ENCODE measurements at places on chromosomes 5 and 9.
A peak's percentile ranks its signal among the peaks of the same experiment; 100 is the strongest.

DNA sequence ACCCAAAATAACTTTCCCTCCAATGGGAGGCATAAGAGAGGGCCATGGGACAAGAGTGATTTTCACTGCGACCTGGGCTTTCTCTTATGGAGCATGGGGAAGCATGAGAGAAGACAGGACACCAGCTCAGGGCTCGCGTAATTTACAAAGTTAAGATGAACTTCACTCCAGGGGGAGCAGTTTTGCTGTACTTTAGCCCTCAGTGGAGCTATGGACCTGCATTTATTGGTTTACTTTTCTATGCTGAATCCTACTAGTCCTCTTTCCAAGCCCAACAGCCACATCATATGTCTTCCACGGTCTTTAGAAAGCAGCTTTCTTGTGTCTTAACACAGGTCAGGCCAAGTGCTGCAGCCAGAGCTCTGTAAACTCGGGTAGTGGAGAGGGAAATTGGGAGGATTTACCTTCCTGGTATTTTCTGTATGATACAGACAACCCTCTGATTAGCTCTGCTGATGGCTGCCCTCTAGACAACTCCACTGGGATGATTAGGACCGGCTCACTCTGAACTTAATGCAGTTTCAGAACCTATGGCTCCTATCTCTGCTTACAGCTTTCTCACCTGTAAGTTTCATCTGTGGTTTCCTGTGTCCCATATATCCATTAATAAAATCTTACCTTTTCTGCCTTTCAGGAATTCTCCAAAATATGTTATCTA is 581.0 kb upstream of the RORB start:
- peak; percentile 4 for DNase-seq

DNA sequence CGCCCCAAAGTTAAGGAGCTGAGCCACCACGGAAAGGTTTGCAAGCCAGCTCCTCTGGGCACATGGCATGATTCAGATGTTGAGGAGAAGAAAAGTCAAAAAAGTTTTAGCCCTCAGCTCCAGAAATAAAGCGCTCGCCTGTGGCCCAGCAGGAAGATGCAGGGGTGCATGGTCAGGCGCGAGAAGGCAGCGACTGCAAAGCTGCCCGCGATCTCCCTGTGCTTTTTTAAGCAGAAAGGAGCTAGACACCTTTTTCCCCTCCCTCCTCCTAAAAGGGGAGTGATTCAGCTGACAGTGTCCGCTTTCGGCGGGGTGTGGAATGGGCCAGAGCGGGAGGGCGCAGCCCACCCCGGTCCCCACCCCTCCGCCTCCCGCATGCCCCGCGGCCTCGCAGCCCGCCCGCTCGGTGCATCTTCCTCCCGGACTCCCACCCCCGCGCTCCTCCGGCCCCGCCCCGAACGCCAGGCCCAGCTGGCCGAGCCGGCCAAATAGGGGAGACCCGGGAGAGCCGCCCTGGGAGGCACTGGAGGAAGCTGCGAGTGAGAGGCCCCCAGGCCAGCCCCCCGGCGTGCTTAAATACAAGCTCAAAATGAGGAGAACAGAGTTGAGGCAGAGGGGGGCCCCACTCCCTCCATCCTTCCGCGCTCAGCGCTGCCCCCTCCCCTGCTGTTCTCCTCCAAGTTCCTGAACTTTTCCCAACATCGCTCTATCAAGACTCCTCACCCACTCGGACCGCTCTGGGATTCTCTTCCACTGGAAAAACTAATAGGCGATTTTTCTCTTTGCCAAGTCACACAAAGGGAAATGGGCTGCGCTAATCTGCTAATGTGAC is at the start of gene ADAMTS12:
Gene ADAMTS12 (minus strand): TSS at position 203 of the 832 bp plus-strand sequence. CDS start 134 bp downstream, at position 69.
- peak; percentile 90 for DNase-seq

DNA sequence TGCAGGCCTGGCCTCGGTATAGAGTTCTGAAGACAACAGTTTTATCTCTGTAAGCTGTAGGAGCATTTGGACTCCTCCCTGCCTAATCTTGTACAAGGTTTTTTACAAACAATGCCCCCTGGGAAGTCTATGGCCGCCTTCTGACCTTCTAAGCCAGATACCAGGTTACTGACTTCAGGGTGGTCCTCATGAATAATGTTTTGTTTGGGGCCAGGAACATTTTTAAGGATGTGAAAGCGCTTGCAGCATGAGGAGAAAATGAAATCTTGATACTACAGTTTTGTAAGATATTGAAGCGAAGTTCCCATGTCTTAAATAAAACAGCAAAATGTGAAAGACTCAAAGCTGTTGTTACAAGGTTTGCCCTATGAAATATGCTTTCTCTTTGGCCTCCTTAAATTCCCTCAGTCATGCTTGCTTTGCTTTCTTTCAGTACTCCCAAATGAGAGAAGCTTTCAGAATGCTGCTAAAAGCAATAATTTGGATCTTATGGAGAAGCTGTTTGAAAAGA is 5.2 kb downstream of the ANKDD1B start:
- no peak for DNase-seq

GRCh38 chr5:169933616-169934015 is 46.7 kb downstream of the INSYN2B start:
- DNase-seq: peak; percentile 36

DNA sequence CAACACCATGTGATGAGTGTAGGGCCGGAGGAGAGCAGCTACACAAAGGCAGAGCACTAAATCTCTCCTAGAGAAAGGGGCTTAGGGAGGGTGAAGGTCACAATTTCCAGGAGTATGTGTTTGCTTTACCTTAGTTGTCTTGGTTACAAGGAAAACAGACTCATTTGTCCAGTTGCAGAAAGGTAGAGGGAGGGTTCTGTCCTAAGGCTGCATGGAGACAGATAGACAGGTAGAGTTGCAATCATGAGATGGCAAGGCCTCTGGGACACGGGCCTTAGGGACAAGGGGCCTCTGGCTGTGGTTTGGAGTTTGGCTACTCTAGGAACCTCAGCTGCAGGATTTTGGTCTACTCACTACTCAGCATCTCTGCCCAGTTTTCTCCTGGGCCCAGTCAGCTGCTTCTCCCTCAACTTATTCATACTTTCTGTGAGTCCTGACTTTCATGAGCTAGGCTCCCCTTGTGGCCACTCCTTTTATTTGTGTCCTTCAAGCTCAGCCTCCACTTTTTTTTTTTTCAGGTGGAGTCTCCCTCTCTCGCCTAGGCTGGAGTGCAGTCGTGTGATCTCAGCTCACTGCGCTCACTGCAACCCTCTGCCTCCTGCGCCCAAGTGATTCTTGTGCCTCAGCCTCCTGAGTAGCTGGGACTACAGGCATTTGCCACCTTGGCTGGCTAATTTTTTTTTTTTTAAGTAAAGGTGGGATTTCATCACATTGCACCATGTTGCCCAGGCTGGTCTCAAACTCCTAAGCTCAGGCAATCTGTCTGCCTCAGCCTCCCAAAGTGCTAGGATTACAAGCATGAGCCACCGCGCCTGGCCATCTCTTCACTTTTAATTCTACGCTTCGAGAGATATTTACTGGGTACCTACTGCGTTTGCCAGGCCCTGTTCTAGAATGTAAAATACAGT is 76.6 kb downstream of the PTPDC1 start:
- DNase-seq: no peak

DNA sequence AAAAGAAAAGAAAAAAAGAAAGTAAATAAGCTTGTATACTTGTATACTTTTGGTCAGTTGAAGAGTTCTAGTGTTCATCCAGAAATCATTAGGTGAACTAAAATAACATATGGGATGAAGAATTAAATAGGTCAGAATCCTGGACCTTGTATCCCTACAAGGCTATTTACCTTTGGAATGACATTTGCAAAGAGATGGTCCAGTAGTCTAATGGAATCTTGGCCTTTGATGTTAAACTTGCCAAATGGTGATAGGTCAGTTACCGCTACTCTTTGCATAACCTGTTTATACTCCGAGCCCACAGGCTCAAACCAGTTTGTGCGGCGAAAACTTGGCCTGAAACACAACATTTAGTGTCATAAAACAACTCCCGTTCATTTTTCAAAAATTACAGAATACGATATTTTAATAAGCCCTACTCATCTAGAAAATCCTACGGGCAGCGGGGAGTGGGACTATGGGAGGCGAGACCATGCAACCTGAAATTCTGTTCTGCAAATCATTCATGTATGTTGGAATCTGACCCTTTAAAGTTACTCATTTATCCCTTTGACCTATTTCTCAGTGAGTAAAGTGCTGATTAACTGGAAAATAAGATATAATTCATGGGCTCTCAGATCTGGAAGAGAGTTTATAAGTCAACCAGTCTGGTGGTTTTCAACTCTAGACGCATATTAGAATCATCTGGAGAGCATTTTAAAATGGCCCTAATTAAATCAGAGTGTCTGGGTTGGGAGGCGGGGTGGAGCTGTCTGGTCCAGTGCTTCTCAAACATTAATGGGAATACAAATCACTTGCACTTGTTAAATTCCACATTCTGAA is 38.6 kb downstream of the DMGDH start:
- peak; percentile 72 for DNase-seq

DNA sequence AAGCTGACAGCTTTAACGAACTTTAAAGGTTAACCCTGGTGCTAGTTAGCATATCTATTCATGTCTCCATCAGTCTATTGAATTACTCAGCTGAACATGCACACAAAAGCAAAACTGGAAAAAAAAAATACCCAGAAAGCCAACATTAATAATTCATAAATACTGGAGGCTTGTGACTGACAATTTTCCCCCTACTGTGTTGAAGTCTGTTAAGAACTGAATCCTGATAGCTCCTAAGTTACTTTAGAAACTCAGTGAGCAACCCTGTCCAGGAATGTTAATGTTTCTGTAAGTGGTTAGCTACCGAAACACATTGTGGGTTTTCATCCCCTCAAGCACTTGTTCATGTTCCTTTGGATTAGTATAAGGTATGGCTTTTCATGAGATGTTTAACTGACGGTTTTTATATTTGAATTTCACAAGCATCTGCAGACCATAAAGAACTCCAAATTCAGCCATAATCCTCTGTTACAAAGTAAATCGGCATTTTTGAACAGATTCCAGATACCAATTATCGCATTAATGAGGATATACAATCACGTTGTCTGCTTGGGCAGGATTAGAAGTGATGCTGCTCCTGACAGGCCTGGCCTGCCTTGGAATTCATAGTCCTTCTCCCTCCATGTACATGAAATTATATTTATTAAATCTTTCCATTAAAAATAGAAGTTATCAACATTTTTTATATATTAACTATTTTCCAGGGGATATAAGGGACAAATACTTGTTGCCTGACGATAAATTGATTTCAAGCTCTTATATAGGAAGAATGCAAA is 331.2 kb downstream of the TLE4 start:
- peak; percentile 33 for DNase-seq

GRCh38 chr5:113427871-113428574 is 6.8 kb downstream of the TSSK1B start:
- no peak for DNase-seq

GRCh38 chr9:9079473-9079872 is 1279.9 kb upstream of the DMAC1 start:
- no peak for DNase-seq

DNA sequence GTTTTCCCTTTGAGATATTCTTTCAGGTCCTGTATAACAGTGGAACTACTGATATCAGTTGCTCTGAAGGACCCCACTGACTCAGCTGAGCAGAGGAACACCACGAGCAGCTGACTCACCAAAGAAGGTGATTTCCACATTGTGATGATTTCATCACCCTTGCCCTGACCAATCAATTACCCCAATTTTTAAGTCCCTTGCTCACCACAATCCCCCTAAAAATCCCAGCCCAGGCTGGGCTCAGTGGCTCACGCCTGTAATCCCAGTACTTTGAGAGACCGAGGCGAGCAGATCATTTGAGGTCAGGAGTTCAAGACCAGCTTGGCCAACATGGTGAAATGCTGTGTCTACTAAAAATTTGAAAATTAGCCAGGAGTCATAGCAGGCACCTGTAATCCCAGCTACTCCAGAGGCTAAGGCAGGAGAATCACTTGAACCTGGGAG is 125.3 kb upstream of the ABCA1 start:
- DNase-seq: no peak

DNA sequence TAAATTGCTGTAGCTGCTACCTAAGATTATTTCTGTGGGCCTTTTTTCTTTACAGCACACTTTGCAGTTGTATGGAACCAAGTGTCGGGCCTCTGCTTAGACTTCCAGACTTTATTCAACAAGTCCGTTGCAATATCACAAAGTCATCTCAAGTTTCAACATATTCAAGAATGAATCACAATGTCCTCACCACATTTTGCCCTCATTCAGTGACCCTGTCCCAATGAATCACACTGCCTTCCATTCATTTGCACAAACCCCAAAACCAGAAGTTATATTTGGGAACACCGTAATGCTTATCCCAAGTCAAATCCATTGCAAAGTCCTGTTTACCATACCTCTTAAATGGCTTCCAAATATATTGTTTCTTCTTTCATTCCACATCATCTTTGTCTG is 439.6 kb downstream of the CSNK1G3 start:
- DNase-seq: no peak

- DNase-seq: peak; percentile 70
These were observed 1.1 kb downstream of the VLDLR start for GRCh38 chr9:2622461-2623287.

- DNase-seq: no peak
These were observed 37.9 kb downstream of the LMNB1 start for GRCh38 chr5:126814721-126815404.

- DNase-seq: no peak
These were observed 303.2 kb downstream of the PRR16 start for GRCh38 chr5:120767178-120767820.

Measured in kidney (tissue), 22 donors.